ENCODE measurements at places on chromosomes 11 and 22.
A peak's percentile ranks its signal among the peaks of the same experiment; 100 is the strongest.

DNA sequence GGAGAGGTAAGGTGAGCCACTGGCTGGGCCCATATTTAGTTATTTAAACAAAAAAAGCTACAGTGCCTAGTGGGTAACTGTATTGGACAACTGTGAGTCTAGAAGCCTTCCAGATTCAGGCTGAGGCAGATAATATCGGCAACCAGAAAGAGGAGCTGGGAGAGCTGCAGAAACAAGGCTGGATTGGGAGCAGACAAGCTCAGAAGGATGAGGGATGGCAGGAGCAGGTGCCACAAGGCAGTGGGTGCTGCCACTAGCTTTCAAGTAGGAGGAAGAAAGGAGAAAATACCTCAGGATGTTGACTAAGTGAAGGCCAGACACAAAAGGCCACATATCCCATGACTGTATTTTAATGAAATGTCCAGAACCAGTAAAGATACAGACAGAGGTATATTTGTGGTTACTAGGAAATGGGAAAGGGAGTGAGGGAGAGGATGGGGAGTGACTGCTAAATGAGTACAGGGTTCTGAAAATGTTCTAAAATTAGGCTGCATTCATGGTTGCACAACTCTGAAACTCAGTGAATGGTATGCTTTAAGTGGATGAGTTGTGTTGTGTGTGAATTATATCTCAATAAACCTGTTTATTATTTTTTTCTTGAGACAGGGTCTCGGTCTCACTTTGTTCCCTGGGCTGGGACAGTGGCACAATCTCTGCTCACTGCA, 11.8 kb upstream of the RAPSN start:
- DNase-seq: no peak

DNA sequence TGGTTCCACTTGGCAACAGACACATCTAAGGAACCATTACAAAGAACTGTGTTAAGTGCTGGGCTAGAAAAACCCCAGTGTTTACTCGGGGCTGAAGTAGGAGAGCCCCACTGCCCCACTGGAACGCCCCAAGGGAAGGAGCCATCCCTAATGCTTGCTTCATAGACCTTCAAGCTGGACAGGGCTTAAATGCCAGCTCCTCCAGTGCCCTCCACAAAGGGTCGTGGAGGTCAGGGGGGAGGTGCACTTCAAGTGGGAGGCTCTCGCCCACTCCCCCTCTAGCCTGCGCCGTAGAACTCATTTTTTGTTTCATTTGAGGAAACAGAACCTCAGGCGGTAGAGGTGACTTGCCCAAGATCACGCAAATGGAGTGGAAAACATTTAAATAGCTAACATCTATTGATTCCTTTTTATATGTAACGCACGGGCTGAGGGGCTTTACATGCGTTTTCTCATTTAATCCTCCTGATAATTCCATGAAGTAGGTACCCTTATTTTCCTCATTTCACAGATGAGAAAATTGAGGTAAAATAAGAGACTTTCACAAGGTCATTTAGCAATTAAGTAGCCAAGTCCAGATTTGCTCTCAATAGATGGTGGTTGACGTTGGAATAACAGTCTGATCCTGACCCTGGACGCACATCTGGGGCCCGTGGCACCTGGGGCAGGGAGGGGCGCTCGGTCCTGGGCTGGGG, 545 bp upstream of the ZDHHC13 start:
- DNase-seq: peak; percentile 11

- no peak for DNase-seq
Measured at GRCh38 chr22:33006220-33006954, 51.8 kb downstream of the SYN3 start.

DNA sequence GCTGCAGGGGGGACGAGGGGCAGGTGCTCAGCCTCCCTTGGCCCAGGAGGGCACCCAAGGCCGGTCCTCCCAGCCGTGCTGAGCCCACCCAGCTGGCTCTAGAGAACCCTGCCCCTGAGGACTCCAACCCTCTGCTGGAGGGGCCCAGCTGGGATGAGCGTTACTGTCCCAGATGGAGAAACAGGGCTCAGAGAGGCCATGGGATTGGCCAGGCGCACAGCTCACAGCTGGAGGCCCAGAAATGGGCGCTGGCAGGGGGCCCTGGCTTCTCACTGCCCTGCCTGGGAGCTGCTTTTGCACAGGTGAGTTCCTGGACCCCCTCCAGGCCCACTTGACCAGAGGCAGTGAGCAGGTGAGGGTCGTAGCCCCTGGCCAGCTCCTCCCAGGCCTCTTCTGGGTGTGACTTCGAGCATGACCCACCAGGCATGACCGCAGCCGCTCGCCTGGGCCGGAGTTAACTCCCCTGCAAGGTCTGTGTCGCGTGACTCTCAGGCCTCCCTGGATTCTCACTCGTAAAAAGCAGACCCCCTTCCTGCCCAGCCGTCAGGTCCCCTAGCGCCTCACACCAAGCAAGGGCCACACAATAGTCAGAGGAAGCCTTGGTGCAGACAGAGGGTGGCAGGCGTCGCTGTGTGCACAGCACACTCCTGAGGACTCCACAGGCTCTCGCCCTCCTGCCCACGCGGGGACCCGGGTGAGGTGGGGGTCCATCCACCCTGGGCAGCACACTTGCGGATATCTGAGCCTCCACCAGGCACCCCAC, 19.7 kb upstream of the IL17REL start:
- no peak for DNase-seq

DNA sequence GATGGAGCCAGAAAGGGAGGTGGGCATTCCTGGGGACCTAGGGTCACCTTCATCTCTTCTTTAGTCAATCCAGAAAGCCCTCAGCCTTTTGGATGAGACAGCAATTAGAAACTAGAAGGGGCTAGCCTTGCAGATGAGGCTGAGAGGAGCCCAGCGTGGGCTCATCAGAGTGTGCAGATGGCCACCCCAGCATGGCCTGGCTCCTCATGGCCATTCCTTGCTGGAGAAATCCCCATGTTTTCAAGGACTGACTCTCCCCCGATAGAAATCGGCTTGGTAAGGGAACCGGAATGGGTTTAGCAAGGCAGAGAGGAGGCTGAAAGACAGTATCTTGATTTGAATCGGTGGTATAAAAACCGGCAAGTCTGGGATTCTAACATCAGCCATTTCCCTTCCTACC, 274.6 kb downstream of the BUD13 start:
- no peak for DNase-seq

DNA sequence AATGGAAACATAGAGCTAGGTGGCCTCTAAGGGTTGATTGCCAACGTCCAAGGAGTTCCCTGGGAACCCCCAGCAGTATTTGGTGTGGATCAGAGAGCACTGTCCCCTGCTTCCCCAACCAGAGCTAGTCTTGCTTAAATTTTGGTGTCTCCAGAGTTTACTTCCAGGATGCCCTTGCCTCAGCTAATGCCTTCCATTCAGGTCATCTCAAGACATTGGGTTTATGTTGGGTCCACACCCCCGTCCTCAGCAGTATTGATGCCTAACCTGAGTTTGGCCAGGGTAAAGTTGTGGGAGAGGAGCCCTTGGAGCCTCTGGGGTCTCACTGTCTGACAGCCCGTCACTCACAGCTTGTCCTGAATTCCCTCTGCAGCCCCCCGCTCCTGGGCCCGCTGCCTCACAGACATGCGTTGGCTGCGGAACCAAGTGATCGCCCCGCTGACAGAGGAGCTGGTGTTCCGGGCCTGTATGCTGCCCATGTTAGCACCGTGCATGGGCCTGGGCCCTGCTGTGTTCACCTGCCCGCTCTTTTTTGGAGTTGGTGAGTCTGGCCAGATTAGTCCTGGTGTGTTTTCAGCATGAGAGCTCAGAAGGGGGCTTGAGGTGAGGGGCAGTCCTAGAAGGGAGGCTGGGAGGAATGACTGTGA, 1.4 kb downstream of the RCE1 start:
- DNase-seq: no peak

GRCh38 chr11:126160345-126161022, 51.0 kb downstream of the RPUSD4 start:
- peak; percentile 29 for DNase-seq

DNA sequence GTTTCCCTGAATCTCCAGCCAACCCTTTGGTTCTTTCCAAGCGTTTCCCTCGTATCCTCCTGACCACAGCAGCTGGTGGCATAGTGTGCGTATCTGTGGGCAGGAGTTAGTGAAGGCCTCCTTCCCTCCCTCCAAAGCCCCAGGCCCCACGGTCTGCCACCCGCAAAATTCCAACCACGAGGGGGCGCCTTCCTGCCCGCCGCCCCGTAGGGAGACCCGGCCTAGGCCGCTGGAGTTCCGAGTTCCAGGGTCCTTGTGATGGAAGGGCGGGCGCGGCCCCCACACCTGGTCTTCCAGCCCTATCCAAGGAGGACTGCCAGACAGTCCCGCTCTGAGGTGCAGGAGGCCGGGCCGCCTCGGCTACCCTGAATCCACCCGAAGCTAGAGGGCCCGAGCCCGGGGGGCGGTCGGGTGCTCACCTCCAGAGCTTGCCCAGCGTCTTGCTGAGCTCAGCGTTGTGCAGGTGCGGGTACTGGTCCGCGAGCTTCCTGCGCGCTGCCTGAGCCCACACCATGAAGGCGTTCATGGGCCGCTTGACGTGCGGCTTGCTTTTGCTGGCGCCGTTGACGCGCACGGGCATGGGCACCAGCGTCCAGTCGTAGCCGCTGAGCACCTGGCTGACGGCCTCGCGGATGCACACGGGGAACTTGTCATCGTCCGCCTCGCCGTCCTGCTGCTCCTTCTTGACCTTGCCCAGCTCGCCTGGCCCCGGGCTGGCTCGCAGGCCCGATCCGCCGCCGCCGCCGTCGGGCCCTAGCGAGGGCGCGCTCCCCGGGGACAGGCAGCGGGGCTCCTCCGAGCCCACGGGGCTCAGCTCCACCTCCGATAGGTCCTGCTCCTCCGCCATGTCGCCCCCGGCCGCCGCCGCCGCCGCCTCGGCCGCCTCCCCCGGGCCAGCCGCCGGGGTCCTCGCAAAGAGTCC, 1.2 kb downstream of the SOX10 start:
- DNase-seq: peak; percentile 71

DNA sequence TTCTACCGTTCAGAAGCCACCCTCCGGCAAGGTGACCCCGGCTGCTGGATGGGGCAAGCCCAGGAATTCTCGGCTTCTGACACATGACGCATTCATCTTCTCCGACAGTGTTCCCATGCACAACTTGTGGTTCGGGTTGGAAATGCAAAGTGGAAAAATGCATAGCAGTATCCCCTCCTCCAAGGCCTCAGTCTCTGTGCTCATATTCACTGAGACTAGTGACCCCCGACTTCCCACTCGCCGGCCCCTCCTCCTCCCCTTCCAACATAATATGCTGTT, 70.0 kb upstream of the NTM start:
- no peak for DNase-seq

GRCh38 chr11:87022254-87022653, 15.5 kb upstream of the TMEM135 start:
- DNase-seq: no peak

DNA sequence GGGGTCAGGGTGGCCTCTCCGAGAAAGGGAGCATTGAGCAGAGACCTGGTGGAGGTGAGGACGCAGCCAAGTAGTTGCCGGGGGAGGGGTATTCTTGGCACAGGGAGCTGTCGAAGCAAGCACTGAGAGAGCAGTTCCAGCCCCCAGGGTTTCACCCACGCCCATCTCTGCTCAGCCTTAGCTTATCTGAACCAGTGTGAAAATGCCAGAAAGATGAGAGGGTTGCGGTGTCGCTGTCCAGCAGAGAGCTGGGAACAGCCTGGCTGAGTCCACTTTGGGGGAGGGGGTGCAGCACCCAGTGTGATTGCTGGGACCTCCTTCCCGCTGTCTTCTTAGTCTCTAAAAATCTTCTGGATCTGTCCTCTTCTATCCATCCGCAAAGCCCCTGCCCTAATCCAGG, 123.3 kb upstream of the TBCEL start:
- peak; percentile 31 for DNase-seq

DNA sequence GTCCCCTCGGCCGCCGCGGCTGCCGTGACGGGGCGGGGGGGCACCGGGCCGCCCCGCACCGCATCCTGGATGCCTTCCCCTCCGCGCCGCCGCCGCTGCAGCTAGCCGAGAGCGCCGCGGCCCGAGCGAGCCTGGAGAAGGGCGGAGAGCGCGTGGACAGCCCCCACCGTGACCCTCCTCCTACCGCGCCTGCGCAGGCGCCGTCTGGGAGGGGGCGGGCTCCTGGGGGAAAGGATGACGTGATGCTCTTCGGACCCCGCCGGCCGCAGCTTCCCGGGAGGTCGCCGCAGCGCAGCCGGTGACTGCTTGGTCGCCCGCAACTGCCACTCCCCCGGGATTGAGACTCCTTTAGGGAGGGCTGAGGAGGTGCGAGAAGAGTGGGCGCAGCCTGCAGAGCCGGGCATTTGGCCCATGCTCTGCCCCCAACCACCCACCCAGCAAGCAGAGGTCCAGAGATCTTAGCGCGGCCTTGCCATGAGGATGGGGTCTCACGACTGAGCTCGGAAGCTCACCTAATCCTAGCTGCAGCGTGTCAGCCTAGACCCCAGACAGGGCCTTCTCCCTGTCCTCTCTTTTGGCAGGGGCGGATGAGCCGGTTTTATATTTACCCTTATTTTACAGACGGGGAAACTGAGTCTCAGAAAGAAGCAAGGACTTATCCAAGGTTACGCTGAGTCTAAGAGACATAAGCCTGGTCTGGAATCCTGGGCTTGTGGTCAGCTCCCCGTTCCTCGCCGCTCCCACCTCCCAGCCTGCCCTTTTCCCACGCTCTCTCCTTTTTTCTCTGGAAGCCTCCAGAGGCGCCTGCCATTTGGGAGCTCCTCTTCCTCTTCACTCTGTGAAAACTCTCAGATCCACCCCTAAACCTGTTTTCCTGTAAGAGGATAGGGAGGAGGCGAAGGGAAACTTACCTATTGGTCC, at the start of gene DENND5A:
TSS of gene DENND5A (minus strand) at position 140 of the 921 bp plus-strand sequence. CDS start 281 bp downstream, outside the sequence.
- peak; percentile 96 for DNase-seq

GRCh38 chr11:100354736-100355135, 332.4 kb upstream of the ARHGAP42 start:
- no peak for DNase-seq

- no peak for DNase-seq
Measured at GRCh38 chr22:42842658-42843370, 14.3 kb downstream of the ARFGAP3 start.

- no peak for DNase-seq
Measured at GRCh38 chr11:45918962-45919675, 1.4 kb upstream of the PEX16 start.

- no peak for DNase-seq
Measured at GRCh38 chr11:8748317-8748716, 65.7 kb downstream of the RPL27A start.

- peak; percentile 15 for DNase-seq
Measured at GRCh38 chr11:30333405-30333804, 10.5 kb downstream of the ARL14EP start.

GRCh38 chr22:21087119-21087518, 41.4 kb downstream of the LRRC74B start:
- DNase-seq: no peak

GRCh38 chr22:31615940-31616314, 46.1 kb downstream of the PISD start:
- DNase-seq: no peak

GRCh38 chr11:706439-706956, 467 bp downstream of the EPS8L2 start:
- no peak for DNase-seq

DNA sequence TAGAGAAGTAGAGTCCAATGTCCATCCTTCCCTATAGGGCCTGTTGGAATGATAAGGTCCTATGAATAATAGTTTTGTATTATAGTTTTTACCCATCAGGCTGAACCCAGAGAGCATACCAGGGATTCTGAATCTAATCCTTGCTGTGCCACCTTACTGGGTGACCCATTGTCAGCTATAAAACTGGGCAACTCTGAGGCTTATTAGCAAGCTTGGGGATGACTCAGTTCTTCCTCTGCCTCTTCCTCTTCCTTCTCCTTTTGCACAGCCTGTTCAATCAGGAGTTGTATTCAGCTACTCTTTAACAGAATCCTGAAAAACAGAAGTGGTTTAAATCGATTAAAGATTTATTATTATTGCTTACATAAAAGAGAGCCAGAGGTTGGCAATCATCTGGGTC, 8.9 kb downstream of the HEPHL1 start:
- no peak for DNase-seq

GRCh38 chr11:13343067-13343466, 65.5 kb downstream of the BMAL1 start:
- DNase-seq: no peak
